ENCODE measurements at places on chromosomes 6 and 20.
A peak's percentile ranks its signal among the peaks of the same experiment; 100 is the strongest.

DNA sequence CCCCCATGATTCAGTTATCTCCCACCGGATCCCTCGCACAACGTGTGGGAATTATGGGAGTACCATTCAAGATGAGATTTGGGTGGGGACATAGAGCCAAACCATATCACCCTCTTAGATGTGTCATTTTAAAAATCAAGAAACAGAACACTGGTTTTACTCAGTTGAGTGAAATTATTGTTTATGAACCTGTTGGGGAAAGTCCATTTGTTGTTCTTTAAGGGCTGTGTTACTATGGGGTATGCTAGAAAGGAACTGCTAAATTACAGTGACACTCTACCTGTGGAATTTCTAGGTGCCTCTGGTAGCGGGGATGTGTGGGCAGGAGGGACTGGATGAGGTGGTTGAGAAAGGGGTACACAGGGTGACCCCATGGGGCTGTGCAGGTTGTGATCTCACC is 28.9 kb downstream of the STX11 start:
- DNase-seq = peak; percentile 9

- DNase-seq = no peak
Measured at GRCh38 chr6:13461307-13461706, 26.1 kb downstream of the GFOD1 start.

GRCh38 chr6:157222201-157222981 is 100.9 kb downstream of the TMEM242 start:
- no peak for DNase-seq

GRCh38 chr20:14829906-14830305 is 492.5 kb upstream of the FLRT3 start:
- no peak for DNase-seq

GRCh38 chr6:38572186-38572813 is 67.4 kb downstream of the BTBD9 start:
- no peak for DNase-seq

DNA sequence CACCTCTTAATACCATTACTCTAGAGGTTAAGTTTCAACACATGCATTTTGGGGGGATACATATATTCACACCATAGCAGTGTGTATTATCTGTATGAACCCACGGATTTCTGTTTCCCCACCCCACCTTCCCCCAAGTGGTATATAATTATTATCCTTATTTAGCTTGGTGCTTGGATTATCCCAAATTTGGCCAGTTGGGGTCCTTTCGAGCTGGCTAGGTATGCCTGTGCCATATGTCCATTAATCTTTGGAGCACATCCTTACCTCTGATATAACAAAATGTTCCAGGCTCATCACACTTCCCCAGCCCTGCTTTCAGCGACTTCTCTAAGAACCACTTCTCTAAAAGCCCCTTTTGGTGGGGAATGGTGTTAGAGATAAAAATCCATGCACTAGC is 118.7 kb upstream of the MLIP start:
- DNase-seq = no peak

GRCh38 chr6:35566794-35567193 is 54.1 kb upstream of the TULP1 start:
- DNase-seq = no peak

DNA sequence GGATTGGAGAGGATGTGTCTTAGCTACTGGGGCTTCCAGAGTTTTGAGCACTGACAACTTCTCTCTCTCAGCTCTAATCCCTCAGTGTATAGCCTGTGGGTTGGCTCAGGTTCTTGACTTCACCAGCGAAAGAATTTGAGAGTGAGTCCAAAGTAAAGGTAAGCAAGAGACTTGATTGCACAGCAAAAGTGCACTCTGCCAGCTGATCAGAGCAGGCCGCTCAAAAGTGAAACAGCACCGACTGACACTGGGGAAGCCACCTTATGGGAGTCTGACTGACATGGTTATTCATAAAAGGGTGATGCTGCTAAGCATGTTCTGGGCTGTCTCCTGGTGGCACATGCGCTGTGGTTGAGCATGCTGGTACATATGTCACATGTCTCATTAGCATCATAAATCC is 389.5 kb downstream of the CBLN4 start:
- DNase-seq = no peak

GRCh38 chr6:11828262-11828870 is 49.8 kb upstream of the ADTRP start:
- no peak for DNase-seq

GRCh38 chr6:100173211-100173610 is 179.2 kb upstream of the MCHR2 start:
- no peak for DNase-seq

GRCh38 chr20:45341579-45341938 is 6.7 kb downstream of the SDC4 start:
- DNase-seq = no peak

DNA sequence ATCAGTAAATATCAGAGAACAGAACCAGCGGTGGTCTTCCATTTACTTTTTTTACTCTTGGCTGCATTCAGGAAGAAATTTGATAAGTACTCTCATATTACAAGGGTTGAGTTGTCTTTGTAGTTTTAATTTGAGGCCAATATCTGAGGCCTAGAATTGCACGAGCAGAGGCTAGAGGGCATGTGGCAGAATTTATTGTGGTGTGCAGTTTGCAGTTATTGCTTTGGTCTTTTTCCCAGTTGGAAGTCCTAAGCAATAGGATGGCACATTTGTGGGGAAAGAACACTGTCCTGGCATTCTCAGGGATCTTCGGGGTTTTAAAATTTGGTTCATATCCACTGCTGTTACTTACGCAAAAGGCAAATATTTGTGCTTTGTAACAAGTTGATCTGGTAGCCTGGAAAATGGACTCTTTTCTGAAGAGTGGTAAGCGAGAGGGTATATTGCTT is 66.0 kb downstream of the CTNNBL1 start:
- DNase-seq = no peak

GRCh38 chr6:111076024-111076695 is 11.1 kb upstream of the SLC16A10 start:
- DNase-seq = no peak

DNA sequence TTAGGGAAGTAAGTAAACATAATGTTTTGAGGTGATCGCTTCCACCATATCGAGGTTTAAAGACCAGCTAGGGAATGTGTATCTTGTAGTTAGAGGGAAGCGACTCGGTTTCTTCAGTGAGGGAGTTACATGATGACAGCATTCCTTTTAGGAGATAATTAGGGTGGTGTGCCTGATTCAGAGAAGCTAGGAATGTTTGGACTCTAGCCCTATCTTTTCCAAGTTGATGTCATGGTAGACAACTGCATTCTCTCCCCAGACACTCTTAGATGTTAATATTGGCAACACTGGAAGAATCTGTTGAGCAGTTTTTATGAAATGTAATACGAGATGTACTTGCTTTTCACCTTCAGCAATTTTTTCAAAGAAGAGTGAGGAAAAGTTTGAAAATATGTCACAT is 12.9 kb upstream of the HIVEP1 start:
- no peak for DNase-seq

- no peak for DNase-seq
Measured at GRCh38 chr6:163955096-163955495, 540.6 kb downstream of the QKI start.

DNA sequence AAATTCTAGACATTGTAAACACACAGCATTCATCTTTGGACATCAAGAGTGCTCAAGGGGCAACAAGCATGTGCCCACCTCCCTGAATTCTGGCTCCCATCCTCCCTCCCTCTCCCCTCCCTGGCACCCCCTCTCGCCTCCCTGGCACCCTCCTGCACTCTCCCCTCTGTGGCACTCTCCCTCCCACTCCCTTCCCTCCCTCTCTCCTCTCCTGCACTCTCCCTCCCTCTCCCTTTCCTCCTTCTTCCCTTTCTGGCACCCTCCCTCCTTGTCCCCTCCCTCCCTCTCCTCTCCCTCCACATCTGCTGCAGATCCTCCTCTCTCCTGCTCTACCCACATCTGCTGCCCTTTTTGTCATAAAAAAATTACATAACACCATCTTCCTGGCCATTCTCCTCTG is 113.0 kb upstream of the SLC22A23 start:
- no peak for DNase-seq

DNA sequence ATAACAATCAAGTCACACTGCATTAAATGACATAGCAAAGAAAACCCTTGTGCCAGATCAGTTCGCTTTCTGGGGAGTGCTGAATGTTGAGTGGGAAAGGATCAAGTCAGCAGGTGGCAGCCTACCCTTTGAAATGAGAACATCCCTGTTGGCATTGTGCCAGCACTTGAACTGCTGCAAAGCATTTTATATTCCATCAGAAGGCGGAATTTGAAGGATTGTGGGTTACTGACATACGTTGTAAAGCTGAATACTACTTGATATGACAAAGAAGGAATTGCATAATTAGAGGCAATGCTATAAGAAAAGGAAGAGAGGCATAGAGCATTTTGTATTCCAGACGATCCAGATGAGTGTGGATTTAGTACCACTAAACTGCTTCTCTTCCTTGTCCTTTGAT is 26.5 kb downstream of the BCKDHB start:
- DNase-seq = peak; percentile 9

DNA sequence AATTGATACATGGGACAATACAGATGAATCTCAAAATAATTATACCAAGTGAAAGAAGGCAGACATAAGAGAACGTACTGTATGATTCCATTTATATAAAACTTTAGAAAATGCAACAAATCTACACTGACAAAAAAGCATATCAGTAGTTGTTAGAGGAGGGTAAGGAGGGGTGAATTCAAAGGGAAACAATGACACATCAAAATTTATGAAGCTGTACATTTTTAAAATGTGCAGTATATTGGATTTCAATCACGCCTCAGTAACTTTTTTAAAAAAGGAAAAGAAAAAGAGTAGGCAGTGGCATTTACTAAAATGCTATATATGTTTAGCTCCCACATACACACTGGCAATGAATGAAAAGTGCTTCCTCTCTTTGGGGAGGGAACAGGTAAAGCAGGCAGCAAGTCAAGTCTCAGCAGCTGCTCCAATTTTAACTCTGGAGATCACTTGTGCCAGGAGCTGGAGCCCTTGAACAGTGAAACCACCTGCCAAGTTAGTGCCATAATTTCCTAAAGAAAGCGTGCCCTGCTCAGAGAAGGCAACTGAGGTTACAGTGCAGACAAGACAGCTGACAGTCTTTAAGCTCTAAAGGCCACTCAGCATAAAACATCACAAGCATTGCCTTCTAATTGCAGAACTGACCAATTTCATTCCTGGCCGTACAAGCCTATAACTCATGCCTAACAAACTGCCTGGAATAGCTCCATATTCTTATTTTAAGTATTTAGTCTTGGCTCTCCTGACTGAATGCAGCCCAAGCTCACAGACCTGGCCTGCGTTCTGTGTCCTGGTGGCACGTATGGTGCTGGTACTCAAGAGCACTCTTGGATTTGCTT is 10.9 kb downstream of the FKBP1A start:
- no peak for DNase-seq

- DNase-seq = no peak
Measured at GRCh38 chr6:140784573-140784972, 1348.2 kb upstream of the GJE1 start.

DNA sequence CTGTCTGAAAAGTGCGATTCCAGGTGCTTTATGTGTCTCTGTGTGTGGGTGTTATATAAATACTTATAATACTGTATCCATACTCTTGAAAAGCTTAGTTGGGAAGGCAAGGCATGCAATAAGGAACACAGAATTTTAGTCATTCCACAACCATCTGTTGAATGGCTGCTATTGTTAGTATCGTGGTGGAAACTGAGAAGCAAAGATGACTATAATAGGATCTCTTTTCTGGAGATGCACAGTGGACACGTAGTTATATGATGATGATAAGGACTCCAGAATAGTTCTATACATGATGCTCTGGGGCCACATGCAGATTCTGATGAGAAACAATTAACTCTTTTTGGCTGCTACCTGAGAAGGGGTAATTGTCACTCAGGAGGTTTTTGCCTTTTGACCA is 25.2 kb downstream of the ESR1 start:
- DNase-seq = no peak

DNA sequence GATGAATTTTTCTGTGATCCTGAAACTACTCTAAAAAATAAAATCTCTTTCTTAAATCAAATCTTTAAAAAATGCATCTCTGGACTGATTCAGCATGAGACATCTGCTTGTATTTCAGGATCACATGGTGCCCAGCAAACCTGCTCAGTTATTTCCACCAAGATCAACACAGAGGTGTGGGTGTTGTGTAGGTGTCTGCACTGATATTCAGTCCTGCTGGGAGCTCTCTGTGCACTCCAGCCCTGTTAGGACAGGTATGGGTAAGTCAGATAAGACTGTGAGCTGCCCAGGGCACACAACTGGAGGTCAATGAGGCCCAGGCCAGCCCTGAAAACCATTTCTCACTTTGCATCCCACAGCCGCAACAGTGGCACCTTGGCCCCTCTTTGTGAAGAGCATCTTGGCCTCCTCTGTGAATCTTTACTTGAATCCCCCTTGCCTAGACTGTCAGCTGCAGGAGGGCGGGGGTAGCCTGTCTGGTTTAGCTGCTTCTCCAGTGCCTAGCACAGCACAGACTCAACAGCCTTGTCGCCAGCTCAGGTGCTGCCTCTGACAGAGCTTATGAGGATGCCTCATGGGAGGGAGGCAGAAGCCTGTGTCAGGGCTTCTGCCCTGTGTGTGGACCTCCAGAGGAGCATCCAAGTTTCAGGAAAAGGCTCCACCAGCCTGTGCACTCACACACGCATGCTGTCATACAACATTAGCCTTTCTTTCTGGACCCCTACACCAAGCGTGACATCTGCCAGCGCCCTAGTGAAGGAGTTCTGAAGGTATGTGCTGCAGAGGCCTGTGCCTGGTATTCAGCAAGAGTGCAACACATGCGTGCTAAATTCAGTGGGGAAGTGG is 187.6 kb upstream of the CST7 start:
- DNase-seq = no peak
